ENCODE measurements at places on chromosomes 4 and X.

GRCh38 chr4:13522282-13523104, 21.8 kb downstream of the NKX3-2 start:
- DNase-seq: no peak

GRCh38 chr4:142314247-142314646, 531.9 kb downstream of the INPP4B start:
- DNase-seq: no peak

DNA sequence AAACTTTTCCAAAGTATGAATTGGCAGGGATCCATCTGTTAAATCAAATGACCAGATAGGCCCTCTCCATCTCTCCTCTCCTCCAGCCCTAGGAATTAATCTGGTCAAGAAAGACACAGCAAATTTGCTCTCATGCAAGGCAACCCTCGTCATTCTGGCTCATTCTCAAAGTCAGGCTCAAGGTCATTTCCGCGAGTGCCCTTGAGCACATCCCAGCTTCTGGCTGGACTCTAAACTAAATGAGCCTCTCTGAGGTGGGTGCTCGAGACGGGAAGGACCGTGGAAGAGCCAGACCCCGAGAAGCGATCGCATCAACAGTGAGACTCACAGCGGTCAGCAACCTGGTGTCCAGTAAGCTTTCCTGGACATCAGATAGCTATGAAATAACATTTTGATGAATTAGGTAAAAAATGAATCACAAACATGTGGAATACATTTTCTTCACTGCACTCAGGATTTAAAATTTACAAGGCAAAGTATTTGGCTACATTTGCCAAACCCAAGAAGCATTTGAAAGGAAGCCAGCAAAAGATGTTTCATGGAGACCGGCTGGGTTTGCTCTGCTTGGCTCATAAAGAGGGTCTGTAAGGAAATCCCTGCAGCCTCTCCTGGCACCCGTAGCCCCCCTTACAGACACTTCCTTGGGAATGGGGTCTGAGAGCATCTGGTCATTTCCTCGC, 121.0 kb downstream of the ENPP6 start:
- DNase-seq: no peak

DNA sequence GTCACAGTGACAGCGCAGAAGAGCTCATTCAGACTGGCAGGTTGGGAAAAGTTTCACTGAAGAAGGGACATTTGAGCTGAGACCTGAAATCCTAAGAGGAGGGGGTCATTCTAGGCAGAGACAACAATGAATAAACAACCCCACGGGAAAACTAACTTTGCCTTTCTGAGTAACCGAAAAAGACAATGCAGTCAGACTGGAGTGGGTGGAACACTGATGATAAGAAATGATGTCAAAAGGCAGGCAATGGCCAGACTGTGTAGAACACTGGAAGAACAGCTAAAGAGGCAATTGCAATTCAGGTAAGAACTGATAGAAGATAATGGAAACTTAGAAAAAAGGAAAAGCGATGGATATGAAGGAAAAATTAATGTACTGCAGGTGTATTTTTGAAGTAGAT, 73.8 kb downstream of the CHIC2 start:
- no peak for DNase-seq

GRCh38 chr4:41657561-41657960, 91.0 kb downstream of the PHOX2B start:
- no peak for DNase-seq

GRCh38 chrX:46695491-46695890, 63.4 kb downstream of the SLC9A7 start:
- DNase-seq: no peak

GRCh38 chr4:151324752-151325110, 674 bp downstream of the SH3D19 start:
- peak; percentile 61 for DNase-seq

- no peak for DNase-seq
These were observed 18.6 kb upstream of the CPE start for GRCh38 chr4:165360041-165360695.

DNA sequence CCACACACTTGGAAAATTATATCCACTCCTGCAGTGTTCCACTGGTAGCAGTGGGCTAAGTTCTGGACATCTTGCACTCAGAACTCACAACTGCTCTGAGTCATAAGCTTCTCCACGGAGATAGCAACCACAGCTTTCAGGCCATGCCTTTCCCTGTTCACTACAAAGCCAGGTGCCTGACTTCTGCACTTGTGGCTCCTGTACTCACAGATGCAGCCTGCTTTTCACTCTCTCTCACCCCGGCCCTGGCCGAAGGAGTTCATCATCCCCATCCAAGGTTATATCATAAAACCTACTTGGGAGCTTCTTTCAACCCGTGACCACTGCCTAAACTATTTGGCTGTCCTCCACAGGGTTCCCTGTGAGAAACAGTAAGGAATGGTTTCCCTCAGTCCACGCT, 999.4 kb downstream of the GLUD2 start:
- no peak for DNase-seq

DNA sequence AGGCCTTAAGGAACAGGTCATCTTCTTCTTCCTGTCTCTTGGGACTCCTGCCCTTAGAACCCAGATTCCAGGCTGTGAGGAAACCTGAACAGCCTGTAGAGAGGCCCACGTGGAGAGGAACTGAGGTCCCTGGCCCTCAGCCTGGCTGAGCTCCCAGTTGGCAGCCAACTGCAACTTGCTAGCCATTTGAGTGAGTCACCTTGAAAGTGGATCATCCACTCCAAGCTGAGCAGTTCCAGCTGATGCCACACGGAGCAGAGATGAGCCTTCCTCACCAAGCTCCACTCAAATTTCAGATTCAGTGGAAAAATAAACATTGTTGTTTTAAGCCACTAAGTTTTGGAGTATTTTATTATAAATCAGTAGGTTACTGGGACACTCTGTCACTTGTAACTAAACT, 392.5 kb downstream of the BCOR start:
- no peak for DNase-seq

GRCh38 chrX:47204970-47205369, 11.3 kb downstream of the UBA1 start:
- no peak for DNase-seq

GRCh38 chrX:29671421-29671820, 543.9 kb upstream of the MAGEB2 start:
- no peak for DNase-seq

DNA sequence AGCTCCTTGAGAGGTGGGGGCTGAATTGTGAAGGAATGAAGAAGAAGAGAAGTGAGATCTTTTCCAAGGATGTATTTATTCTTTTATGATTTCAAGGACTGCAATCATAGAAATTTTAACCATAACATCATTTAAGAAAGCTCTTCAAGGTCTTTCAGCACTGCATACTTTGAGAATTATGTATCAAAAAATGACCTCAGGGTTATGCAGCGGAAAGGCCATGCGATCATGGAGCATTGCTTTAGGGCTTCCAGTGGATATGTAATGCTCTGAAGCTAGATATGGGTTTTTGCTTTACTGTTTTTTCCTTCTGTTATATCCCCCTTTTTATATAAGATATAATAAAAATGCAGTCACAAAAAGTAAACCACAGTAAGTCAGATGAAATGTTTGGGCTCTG, 38.7 kb downstream of the SGMS2 start:
- DNase-seq: no peak

DNA sequence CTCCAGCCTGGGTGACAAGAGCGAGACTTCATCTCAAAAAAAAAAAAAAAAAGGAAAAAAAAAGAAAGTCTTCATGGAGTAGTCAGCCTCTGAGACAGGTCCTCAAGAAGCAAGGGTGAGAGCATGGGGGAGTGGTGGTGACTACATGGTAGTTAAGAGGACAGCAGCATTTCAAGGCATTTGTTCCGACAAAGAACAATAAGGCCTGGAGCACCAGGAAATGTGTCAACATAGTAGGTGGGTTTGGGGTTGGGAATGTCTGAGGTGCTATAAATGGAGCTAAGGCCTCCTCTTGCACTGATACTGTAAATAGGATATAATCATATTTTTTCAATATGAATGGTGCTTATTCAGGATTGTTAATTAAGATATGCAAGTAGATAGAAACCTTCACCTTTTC, 34.4 kb downstream of the GPR82 start:
- no peak for DNase-seq

DNA sequence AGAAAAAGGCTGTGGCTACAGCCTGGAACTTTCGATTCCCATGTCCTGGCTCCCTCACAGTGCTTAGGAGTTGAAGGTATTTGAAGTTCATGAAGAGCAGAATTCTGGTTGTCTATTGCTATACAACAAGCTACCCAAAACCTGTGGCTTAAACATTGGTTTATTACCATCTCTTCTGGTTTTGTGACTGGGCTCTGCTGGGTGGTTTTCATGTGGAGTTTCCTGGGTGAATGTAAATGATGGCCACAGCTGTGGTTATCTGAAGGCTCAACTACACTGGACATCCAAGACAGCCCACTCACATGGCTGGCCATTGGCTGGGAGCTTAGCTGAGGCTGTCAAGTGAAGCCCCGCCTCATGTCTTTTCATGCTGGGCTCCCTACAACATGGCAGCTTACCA, 7.2 kb upstream of the CCDC149 start:
- DNase-seq: no peak

- no peak for DNase-seq
These were observed 25.6 kb upstream of the C4orf50 start for GRCh38 chr4:6043843-6044242.

DNA sequence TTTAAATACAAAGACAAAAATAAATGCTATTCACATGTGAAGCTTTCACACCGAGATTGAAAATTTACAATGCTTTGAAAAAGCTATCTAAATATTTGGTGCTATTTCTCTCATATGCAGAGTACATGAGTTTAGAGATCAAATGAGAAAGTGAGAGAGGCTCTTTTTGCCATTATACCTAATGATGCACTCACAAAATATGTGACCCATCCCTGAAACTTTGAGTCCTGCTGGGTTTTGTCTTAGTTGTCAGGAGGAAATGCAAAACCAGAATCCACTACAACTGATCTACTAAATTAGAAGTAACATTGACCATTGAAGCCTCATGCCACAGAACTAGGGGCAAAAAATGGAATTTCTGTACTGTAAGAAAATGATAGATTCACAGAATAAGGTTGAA, 251.7 kb downstream of the MAPK10 start:
- DNase-seq: no peak

GRCh38 chr4:71303850-71304249, 35.0 kb upstream of the SLC4A4 start:
- no peak for DNase-seq

- no peak for DNase-seq
These were observed 59.3 kb downstream of the MAD2L1 start for GRCh38 chr4:120007191-120007871.

GRCh38 chr4:153466081-153466948, at the start of gene TMEM131L:
Gene TMEM131L (plus strand): TSS chr4:153466360. CDS start chr4:153466398, 38 bp downstream.
- DNase-seq: no peak

GRCh38 chr4:3314706-3315260, 22.0 kb downstream of the RGS12 start:
- no peak for DNase-seq

- DNase-seq: no peak
These were observed 125.8 kb downstream of the HMX1 start for GRCh38 chr4:8745826-8746225.

GRCh38 chr4:81509191-81509590, 37.5 kb upstream of the RASGEF1B start:
- no peak for DNase-seq

GRCh38 chrX:15322472-15322871, 7.0 kb upstream of the ASB11 start:
- no peak for DNase-seq

DNA sequence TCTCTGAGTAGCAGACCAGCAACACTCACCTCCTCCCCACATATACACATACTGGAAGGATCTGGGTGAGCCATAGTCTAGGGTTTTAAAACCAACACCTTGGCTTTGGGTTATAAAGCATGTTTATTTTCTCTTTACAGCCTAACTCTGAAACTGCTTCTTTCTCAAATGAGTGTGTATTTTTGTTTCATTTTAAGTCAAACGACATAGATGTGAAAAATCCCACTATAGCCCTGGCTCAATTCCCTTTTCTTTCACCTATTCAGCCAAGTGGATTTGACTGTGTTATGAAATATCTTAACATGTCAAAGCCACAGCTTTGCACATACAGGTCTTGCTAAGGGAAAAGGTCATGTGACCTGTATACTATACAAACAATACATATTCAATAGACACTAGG, 13.8 kb downstream of the NEXMIF start:
- DNase-seq: no peak

DNA sequence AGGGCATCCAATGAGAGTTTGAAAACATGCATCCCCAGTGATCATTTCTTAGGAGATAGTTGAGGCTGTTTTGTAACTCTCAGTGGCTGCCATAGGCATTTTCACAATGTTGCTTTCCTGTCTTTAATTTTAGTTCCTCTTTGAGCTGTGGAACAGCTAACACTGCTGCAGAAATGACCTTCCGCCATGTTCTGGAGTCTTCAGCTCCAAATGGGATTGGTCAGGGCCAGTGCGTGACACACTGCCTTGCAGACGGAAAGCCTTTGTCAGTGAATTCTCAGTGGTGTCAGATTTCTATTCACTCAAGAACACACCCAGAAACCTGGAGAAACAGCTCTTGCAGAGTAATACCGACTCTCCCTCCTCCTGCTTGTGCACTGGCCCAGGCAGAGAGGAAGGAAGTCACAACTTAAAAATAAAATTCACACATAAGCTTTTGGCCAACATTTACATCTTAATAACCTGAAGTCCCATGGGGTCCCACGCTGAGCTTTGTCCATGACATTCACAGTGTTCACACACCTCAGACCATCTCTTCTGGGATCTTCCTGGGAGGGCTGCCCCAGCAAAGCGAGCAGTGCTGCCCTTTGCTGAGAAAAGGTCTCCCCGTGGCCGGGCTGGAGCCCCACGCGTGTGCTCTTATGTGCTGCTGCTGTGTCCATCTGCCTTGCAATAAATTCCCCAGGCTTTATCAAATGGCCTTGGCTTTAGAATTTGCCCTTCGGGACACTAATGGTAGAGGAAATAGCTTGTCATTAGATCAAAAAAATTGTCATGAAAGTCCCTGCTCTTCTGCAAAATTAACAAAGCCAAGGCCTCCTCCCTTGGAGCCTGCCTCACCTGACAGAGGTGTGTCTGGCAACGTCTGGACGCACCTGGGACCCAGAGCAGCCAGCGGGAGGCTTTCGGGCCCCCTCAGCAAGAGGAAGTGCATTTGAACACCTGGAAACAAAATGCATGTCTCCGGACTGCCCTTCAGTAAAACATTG, 126.8 kb downstream of the IRF2 start:
- DNase-seq: no peak

DNA sequence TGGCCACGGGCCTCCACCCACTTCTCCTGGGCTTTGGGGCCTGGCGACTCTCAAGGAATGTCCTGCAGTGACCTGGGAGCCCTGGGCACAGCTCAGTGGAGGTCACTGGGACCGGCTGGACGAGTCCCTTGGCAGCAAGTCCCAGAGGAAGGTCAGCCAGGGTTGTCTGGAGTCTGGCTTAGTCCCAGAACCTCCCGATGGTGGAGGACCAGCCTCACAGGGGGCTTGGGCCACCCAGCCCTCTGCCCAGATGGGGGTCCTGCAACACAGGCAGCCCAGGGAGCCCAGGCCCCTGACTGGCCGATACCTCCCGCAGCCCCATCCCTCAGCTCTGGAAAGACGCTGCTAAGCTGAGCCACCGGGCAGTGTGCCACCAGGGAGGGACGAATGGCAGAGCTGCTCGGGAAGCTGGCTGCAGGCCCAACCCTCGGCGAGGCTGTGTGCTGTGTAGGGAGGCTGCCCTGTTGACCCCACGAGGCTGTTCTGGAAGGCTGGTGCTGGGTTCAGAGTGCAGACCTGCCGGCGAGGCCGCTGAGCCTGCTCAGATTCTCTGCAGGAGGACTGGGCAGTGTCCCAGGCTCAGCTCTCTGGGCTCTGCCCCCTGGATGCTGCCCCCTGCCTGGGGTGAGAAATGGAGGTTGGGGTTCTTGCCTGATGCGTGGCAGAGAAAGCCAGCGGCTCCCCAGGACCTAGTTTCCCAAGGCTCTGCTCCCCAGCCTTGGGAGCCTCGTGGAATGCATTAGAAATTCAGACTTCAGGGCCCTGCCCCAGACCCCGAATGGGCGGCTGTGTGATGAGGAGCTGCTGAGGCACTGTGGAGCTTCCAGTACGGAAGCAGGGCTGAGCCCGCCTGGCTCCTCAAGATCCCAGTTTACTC, 61.7 kb downstream of the ADRA2C start:
- no peak for DNase-seq
